ENCODE measurements at places on chromosomes 2 and 18.
A peak's percentile ranks its signal among the peaks of the same experiment; 100 is the strongest.

DNA sequence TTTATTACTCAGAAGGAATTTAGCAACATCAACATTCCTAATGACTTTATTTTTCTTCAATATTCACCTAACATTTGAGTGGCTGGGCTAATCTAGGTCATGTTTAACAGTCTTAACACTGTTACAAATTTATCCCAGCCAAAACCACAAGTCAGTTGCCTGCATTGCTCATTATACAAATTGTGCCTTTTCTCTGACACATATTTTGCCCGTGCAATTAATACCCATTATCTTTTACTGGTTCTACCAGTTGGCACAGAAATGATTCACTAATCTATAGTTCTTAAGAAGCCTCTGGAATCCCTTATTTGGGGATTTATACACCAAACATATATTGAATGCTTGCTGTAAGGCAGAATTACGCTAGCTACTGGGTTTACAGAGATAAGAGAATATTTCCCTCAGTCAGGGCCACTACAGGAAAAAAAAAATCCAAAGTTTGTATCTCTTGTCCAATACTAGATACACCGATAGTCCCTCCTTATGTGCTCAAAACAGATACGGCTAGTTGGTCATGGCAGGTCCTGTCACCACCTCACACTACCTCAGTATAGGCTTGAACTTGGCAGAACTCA is 46.3 kb downstream of the ZCCHC2 start:
- no peak for DNase-seq

DNA sequence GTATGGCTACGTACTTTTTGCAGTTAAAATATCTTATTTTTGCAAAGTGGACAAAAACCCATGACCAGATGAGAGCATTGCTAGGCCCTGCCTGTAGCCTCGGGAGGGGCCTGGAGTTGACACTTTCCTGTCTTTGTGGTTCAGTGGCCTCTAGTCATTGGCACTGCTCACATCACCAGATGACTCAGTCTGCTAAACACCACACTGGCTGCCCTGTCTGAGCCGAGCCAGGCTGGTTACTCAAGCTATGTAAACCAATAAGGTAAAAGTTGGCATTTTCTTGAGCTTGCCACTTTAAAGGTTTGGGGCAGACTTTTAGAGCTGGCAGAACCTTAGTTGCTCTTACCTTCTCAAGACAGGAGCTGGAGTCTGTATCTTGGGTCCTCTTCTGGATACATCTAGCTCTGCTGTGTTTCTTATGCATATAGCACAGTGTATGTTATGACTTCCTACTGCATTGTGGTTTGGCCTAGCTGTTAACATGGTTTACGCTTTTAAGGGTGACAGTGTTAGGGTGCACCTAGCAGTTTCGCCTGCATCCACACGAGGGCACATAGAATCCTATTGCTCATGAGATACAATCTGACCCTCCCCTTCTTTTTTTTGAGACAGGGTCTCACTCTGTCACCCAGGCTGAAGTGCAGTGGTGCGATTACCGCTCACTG is 76.4 kb downstream of the AP1S3 start:
- DNase-seq = no peak

DNA sequence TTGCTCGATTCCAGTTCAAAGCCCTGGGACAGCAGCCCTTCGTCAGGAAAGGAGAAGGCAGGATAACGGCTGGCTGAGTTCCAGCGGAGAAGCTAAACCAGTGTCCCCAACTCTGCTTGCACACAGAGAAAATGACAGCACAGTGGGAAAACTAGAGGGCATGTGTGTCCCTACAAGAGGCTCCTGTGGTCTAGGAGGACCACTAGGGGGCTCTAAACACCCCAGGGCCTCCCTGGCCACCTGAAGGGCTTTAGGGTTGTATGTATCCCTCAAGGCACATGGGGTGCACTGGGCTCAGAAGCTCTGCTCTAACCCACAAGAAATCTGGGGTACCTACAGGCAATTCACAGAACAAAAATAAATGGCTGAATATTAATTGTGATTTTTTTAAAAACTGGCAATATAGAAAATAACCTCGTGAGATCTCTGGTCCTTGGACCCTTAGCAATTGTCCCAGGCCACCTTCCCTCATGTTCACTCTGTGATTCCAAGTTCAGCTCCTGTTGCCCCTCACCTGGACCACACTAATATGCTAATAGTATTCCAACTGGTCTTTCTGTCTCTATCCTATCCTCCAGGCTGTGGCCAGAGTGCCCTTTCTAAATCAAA is 17.5 kb downstream of the STAT1 start:
- DNase-seq = no peak

DNA sequence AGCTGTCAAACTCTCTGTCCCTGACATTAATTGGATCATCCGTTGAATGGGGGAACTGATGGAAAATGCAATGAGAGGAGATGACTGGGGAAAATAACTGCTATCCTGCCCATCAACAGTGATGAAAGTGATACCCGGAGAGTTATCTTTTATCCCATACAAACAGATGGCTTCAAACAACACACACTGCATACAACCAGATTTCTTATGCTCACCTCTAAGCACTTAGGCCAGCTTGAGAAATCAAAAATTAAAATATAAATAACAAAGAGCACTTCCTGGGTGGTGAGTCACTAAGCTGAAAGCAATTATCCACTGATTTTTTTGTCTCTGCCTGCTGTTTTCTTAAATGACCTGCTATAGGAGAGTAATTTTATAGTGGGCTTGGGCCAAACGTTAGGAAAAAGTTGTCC is 237.6 kb upstream of the RGPD4 start:
- no peak for DNase-seq

DNA sequence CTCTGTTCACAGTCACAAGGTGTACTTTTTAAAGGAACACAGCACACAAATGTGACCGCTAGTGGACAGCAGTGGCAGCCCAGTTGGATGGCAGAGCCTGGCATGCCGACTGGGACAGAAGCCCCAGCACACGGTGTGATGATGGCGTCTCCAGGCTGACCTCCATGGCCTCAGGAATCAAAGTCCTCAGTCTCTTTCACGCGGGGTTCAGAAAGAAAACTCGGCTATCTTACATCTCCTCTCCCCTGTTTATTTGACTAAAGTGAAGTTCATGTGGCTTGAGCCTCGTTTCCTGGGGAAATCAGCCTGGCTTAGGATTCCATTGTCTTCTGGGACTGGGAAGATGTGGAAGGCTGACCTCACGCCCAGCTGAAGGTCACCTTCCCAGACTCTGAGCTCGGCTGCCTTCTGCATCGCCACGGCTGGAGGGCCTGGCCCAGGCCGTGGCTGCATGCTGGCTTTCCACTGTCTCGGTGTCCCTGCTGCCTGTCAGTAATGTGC is 56.1 kb downstream of the ASAP2 start:
- DNase-seq = peak; percentile 5

DNA sequence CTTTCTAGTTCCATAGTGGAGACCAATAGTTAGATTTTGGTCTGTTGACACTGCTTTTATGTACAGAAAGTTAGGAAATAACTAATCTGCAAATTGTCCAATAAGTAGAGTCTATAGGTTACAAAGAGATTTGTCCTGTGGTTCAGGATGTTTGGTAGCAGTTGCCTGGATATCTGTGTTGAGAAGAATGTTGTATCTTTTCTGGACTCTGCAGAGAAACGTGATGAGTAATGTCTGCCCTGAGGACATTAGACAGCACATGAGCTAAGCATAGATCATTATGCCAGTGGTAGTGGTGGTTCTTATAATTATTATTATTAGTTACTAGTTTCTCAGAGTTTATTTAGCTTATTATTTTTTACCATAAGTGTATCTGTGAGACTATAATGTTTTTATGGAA is 65.8 kb downstream of the ANKRD62 start:
- DNase-seq = no peak
